ENCODE measurements at places on chromosomes 3 and 15.

DNA sequence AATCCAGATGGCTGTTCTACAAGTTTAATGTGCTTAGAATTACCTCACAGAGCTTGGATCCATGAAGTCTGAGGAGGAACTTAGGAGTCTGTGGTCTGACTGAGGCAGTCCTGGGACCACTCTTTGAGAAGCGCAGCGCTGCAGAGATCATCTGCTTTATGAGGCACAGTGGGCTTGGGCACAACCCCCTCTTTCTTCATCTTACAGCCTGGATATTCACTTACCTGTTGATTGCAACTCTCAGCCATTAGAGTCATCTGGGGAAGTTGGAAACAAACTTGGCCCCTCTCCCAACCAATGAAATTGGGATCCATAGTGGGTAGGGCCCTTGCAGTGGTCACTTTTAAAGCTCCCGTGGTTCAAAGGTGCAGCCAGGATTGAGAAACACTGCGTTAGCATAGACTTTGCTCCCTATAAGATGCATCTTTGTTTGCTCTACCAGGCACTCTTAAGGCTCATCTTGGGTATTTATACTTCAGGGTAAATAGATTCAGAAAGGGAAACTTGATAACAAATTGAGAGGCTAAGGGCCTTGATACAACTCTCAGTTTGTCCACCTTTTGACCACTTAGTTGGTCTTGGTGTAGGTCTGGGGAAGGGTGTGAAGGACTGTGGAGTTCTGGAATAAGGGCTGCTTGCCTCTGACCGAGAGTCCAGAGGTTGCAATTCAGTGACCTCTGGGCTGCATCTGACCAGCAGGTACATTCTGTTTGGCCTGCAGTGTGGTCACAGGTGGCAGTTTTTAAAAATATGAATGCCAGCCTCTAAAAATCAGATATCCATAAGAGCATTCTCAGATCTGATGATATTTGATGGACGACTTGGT is 22.8 kb downstream of the FEM1B start:
- no peak for DNase-seq

DNA sequence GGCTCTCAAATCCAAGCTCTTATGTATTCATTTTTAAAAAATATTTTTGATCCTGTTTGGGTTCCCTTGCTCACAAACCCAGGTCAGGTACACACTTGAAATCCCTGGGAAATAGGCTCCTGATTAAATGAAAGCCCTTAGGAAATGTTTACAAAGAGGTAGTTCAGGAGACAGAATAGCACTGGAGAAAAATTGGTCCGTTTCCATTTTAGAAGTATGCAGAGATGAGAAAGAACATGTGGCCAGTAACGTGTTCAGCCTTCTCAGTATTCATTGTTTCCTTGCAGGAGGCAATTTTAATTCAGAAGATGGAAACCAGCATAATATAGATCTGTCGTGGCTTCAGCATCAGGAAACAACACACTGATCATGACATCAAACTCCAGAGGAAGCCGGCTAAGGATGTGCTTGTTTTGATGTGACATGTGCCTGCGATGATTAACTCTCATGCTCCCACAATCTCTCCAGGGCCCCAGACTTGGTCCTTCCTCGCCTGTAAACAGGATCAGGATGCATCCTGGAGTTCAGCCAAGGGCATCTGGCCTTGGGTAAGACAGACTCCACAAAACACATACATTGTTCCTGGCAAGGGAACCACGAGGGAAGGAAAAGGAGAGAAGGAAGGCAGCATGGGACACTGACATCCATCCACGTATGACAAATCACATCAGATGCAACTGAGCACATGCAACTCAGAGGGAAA is 350.5 kb upstream of the THBS1 start:
- DNase-seq: no peak

DNA sequence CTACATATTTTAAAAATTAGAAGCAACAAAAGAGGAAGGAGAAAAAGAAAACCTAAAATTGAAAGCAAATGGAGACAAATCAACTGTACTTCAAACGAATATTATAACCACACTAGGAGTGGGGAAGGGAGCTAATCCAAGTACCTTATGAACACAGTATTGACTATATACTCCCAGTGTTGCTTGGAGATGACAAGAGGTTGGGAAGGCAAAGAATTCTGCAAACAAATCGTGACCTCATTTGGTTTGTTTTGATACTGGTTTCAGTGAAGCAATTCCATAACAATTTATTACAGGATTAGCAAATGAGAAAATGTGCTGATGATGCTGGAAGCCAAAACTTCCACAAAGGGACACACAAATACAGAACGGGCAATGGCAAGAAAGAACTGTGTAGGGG is 268.1 kb downstream of the ULK4 start:
- DNase-seq: no peak

DNA sequence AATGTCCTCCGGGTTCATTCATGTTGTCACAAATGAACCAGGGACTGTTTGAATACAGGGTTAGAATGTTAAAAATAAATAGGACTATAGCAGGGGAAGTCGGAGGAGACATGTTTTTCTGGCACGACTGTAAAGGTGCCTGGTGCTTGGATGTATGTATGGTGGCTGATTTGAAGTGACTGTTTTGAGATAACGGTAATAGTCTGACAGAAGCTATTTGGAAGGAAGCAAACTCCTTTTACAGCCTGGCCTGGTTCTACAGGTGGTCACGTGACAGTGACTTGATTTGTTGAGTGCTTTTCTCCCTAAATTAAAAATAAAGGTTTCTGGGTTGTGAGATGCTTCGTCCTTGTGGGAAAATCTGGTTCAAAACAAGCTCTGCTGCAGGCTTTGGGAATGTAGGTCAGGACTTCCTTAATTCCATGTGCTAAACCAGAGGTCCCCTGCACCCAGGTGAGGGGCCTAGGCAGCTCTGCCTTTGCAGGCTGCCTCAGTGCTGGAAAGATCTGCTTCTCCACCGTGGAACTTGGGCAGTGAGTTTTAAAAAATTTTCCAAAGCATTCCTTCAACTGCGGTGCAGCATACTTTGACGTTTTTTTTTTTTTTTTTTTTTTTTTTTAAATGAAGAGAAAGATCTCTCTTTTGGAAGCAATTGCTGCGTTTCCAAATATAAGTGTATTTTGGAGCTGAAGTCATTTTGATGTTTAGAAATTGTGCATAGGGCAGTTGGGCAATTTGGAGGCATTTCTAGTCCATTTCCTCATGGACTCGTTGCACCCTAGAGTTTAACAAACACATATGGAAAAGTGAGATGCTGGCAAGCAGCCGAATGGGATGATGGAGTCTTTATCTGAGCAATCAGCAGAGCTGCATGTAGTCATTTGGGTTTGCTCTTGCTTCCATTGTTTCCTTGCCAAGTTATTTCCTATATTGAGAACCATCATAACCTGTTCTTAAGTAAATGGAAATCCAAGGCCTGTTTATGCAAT is 30.9 kb downstream of the ITPR1 start:
- no peak for DNase-seq

DNA sequence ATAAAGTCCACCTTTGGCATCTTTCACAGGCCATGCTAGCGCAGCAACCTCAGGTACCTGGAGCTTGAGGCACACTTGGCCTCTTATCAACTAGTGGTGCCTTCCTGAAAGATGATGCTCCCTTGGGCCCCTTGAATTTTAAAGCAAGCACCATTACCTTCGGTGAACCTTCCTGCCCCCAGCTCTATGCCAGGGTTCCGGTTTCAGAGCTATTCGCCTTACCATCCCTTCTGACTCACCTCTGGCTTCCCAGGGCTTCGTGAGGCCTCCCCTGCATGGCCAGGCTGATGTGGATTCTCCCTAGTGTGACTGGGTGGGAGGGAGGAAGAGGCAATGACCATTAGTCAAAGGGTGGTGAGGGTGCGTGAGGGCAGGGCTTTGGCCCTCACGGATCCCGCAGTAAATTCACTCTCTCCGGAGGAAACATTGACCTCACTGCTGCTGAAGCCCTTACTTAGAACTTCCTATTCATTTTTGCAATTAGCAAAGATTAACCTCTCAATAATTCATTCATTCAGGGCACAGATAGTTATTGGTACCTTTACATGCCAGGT is 16.3 kb downstream of the BHLHE40 start:
- DNase-seq: no peak

DNA sequence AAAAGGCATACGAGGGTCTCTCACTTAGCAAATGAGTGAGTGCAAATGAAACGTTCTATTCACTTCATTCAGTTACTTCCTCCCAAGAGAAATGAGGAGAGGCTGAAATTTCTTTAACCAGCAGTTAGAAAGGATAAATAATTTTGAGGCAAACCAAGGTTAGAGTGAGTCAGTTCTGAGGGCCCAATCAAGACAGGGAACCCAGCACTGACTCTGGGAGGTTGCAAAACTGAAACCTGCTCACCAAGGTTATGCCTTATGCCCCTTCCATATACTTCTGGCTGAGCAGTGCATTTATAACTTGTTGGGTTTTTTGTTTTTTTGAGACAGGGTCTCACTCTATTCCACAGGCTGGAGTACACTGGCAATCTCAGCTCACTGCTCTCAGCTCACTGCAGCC is 4.5 kb upstream of the RPSA start:
- no peak for DNase-seq

GRCh38 chr3:142929109-142929508 is 34.4 kb downstream of the PAQR9 start:
- peak; percentile 28 for DNase-seq

GRCh38 chr3:19107719-19108118 is 40.6 kb upstream of the KCNH8 start:
- DNase-seq: no peak

DNA sequence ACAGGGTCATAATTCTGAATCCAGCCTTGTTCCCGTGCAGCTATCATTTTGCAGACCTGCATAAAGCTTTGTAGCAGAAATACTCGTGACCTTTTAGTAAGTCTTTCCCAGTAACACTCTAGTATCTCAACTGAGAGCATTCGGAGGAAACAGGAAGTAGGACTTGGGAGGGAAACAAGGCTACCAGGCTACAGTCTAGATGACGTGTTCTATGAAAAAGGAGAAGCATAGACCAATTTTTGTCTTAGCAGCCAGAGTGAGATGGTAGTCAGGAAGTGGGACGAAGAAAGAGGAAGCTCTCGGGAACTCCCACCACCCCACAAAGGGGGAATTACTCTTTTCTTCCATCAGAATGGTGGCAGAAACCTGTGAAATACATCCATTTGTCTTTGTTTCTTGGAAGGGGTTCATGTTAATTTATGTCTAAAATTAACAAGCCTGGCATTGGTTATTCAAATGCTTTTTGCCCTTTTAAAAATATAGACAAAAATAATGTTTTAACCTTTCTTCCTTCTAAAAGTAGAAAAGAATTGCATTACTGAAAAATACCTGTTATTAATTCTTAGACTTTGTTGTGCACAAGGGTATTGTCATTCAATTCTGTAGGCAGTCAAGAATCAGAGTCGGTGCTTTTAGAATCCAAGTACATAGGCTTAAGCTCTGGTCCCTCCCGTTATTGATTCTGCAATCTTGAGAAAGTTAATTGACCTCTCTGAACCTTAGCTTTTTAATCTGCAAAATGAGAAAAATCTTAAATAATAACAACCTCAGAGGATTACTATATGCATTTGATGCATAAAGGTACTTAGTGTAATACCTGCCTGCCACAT is 1.6 kb upstream of the SUCNR1 start:
- DNase-seq: no peak

- DNase-seq: no peak
Observed at GRCh38 chr15:80567721-80568157, 127.4 kb upstream of the ABHD17C start.

DNA sequence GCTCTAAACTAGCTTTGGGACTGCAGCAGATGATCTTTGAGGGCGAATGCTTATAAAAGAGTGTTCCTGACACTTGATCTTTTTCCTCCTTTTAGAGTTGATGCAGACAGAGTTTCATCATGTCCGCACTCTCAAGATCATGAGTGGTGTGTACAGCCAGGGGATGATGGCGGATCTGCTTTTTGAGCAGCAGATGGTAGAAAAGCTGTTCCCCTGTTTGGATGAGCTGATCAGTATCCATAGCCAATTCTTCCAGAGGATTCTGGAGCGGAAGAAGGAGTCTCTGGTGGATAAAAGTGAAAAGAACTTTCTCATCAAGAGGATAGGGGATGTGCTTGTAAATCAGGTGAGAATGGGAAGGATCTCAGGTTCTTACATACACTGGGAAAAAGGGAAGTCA is 75.7 kb downstream of the KLHL25 start:
- DNase-seq: no peak

DNA sequence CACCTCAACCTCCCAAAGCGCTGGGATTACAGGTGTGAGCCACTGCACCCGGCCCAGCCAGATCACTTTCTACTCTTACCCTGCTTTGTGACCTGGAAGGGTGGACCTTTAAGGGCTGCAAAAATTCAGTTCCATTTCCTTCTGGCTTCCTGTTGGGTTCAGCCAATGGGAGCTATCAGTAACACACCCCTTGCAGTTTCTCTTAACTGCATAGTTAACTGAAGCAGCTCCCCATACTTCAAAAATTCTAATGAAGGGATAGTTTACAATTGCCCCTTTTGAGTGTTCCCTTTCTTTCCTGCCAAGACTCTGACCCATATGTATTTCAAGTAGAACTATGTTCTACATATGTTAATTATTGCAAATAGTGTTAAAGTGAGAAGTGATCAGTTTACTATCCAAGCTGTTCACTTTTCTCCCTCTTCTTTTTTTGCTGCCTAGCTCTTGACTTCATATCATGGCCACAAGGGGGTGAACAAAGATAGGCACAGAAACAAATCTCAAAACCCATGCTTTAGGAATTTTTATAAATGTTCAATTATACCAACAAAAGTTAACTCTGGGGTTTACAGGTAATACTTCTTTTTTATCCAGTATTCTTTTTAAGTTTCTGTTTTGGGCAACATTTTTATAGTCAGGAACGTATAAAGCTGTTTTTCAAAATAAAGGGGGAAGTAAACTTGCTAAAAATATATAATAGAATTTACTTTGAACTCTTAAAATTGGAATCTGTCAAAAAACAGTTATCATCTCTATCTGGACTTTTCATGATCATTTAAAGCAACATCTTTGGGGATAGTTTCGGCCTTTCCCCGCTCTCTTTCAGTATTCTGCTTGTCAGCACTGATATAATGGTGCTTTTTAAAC is 8.1 kb downstream of the PGBD4 start:
- no peak for DNase-seq

DNA sequence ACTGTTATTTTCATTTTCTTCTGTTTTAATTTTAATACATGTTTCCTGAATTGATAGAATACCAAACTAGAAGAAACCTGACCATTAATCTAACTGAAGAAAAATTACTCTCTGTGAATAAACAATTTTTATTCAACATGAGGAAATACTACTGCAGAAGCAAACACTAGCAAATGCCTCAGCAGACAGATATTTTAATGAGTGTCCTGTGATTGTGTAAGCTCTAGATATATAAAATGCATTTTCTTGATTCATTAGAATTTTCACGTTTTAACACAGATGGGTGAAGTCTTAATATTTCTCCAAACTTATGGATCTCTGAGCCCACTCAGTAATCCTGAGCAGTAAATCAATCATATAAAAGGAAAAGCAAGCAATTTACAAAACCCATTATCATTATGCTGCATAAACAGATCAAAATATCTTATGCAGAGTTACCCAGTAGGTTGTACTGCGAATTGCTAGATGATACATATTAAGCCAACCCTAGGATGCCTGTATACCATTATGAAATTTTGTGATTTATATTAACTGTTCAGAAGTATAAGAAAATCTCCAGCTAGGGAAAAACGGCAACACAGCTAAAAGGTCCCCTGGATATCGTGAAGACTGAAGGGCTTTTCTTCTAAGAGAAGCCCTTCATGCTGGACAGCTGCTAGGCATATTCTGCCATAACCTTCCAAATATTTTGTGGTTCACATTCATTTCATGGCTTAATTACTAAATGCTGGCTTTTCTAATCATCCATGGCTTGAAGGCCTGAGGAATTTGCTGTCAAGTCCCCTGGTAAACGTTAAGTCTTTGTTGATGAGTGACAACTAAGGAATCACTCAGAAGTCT is 157.7 kb upstream of the TGFBR2 start:
- no peak for DNase-seq

GRCh38 chr3:151301787-151302186 is 14.8 kb downstream of the GPR87 start:
- no peak for DNase-seq

- DNase-seq: no peak
Observed at GRCh38 chr15:49888323-49888693, 230.7 kb downstream of the ATP8B4 start.
